ENCODE measurements at places on chromosomes 2 and 18. TPM values are rescaled to one million over a fixed set of nuclear protein-coding genes. Genes with fewer than 3 reads are reported as not detected.

DNA sequence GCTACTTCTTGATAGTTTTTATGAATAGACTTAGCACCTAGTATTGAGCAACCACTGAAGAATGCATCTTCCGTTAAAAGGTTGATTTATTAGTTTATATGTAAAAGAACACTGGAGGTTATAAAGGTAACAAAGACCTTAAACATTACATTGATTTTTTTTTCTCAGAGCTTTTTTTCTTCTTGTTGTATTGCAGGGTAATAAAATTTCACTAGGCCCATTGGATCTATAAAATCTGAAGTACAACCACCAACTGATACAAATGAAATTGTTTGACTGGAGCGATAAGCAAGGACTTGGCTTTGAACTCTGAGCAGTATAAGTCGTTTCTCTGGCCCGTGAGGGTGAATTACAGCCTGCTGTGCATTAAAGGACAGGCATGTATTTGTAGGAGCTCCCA, 344.0 kb downstream of the LRRTM1 start:
- DNase-seq: peak; percentile 47

Gene ADRA2B
- total RNA-seq: 0.46 TPM

GRCh38 chr18:12883372-12883683, 709 bp downstream of the PTPN2 start:
- no peak for DNase-seq

DNA sequence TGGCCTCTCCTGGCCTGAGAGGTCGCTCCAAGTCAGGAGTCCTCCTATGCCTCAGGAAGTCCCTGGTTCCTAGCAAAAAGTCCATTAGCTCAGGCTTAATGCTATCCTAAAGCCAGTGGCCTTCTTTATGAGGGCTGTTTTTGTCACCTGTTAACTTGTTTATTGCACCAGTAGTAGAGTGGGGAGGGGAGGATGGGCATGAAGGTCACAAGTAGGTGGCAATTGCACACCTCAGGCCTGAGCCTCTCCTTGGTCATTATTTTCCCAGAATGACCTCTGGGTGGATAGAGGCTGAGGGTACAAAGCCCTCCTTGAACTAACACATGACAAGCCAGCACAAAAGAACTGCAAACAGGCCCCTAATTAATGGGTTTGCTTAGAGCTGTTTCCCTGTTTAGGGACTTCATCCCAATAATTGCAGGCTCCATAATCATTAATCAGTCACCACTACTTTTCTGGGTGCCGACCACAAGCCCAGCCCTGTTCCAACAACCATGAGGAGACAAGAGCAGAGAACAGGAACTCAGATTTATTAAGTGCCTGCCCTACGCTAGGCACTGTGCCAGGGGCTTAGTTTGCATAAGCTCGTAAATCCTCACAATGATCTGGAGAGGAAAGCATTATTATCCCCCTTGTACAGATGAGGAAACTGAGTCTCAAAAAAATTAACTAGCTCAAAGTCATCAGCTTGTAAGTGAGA, 123.0 kb upstream of the PKDCC start:
- peak; percentile 41 for DNase-seq

Gene TACR1
- not detected for total RNA-seq
